ENCODE measurements at places on chromosomes 16 and 17. TPM values are rescaled to one million over a fixed set of nuclear protein-coding genes. Genes with fewer than 3 reads are reported as not detected.

DNA sequence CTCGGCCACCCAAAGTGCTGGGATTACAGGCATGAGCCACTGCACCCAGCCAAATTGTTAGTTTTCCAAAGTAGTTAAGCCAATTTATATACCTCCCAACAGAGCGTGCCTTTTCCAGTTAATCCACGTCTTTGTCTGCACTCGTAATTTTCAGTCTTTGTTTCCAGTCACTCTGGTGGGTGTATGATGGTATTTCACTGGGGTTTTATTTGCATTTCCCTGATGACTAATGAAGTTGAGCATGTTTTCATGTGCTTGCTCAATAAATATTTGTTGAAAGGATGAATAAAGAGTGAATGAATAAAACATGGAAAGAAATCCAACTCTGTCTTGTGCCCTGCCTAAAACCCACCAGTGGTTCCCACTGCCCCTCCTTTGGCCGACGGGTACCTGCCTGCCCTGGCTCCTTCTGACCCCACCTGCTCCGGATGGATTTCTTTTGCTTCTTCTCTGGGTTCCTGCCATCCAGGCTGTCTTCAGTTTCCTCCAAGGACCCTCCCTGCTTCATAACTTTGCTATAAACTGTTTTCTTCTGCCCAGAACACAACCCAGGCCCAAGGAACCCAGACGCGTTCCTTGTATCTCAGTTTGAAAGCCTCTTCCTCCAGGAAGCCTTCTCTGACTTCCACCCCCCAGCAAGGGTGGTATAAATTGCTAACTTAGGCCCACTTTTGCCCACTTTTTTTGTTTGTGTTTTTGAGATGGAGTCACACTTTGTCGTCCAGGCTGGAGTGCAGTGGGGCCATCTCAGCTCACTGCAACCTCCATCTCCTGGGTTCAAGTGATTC lies 3.0 kb upstream of the ABCC1 start:
- no peak for DNase-seq

DNA sequence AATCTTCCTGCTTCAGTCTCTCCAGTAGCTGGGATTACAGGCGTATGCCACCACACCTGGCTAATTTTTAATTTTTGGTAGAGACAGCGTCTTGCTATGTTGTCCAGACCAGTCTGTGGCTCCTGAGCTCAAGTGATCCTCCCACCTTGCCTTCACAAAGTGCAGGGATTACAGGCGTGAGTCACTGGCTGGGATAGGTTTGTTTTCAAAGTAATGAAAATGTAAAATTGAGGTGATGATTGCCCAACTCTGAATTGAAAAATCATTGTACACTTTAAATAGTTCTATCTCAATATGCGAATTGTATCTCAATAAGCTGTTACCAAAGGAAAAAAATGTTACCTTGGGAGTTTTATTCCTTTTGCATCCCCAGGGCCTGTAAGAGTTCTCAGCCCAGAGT lies 1.2 kb upstream of the AMFR start:
- no peak for DNase-seq

DNA sequence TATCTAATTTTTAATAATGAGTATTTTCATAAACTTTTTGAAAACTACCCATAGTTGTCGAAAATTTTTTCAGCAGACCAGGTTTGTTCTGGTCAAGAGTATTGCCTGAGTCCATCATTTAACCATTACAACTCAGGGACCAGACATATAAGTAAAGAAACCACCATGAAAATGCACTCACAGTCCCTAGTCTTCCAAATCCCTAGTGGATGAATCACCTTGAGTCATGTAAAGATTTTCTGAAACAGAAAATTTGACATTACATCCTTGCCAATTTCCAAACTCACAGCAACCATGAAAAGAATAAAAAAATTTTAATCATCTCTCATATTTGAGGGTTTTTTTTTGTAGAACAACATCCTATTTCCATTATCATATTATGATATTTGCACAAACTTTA lies 1337.5 kb upstream of the CDH8 start:
- no peak for DNase-seq

DNA sequence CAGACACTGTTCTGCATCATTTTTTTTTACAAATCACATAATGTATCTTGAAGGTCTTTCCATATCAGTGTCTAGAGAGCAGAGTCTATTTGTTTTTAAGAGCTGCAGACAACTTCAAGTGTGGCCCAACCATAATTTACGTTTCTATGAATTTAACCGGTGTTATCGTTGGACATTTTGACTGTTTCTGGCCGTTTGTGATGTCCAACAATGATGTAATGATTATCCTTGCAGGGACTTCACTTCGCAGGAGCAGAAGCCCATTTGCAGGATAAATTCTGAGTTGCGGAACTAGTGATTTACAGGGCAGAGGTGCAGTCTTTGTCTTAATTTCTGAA lies 26.9 kb upstream of the HLF start:
- DNase-seq: peak; percentile 17

DNA sequence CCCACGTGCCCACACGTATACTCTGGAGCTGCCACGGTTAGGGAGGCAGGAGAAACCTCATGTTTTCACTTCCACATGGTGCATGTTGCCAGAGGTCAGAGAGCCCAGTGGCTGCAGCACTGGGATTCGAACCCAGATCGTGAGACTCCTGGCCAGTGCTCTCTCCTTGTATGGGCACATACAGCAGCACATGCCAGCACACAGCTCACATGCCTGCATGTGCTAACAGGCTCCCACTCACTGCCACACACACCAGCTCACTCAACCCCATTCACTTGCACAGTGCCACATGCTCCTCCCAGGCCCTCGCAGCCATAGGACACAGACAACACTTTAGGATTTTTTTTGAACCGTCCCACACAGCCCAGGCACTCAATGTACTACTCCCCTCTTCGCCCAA lies 49.5 kb upstream of the MRPS23 start:
- DNase-seq: no peak

Gene HOXB1
- 0.91 TPM for polyA plus RNA-seq

GRCh38 chr16:75064403-75065148 lies 52.0 kb downstream of the LDHD start:
- DNase-seq: no peak

GRCh38 chr16:15705064-15705565 lies 55.1 kb downstream of the NDE1 start:
- DNase-seq: no peak

Gene RAB11FIP4
- polyA plus RNA-seq: 14.0 TPM

DNA sequence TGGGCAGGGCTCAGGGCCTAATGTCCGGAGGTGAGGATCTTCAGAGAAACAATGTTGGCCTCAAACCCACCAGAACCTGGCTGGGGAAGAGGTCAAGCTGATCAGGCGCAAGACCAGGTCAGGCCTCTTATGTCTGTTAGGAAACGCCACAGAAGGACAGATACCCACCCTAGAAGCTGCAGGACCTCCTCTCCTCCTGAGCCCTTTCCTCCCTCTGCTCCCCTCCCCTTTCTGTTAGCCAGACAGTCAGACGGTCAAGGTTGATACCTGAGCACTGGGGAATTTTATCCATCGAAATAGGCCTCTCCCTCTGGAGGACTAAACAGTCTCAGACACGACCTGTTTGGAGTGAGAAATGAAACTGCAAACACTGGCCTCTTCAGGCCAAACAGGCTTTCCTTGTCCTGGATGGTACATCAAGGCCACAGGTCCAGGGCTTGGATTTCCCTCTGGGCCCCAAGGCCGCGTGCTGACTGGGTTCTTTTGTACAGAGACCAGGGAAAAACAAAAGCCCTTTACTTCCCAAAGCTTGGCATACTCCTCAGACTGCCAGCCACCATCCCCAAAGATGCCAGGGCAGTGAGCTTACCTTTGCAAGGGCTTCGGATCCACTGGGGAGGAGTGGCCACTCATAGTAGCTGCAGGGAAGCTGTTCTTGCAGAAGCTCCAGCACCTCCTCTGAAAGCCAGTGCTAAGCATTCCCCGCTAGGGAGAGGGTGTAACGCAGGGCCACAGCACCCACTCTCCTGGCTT lies 135.8 kb downstream of the CCDC182 start:
- DNase-seq: no peak

Gene TRIM47
- 5.1 TPM for polyA plus RNA-seq

DNA sequence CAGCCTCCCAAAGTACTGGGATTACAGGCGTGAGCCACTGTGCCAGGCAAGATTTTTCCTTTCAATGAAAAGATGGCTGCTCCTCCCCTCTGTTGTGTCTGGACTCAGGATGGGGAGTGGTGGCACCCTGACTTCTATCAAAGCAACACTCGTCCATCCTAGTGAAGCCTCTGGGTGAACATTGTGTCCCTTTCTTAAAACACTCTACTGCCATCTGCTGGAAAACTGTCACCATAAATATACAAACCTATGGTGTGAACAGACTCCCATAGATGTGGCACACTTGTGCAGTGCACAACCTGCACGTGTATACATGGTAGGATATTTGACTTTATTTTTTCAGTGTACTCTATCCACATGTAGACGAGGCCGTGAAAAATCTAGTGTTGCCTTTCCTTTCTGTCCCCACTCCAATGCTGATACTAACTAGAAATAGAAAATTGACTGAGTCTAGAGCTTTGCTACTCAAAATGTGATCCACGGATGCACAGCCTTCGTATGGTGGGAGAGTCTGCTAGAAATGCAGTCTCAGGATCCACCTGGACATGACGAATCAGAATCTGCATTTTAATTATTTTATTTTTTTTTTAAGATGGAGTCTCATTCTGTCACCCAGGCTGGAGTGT lies 55.9 kb upstream of the PLCG2 start:
- peak; percentile 73 for DNase-seq

DNA sequence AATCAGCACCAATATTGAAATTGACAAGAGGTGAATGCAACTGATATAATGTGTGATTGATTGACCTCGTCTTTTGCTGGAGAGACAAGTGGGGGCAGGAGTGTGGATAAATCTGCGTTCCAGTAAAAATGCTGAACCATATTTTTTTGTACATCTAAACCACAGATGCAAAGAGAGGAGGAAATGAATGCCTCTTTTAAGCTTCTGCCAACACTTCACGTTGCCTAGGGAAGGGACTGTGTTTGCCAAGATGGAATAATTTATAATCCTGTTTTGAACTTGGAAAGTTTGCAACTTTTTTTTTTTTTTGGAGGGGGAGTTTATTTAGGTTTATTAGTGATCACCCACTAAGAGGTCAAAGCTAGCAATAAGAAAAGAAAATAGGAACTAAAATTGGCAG lies 288.2 kb upstream of the EEF2KMT start:
- DNase-seq: no peak

- DNase-seq: no peak
These were observed 2.9 kb upstream of the P2RX1 start for GRCh38 chr17:3919123-3919624.

Gene CSH2
- 0.19 TPM for polyA plus RNA-seq

DNA sequence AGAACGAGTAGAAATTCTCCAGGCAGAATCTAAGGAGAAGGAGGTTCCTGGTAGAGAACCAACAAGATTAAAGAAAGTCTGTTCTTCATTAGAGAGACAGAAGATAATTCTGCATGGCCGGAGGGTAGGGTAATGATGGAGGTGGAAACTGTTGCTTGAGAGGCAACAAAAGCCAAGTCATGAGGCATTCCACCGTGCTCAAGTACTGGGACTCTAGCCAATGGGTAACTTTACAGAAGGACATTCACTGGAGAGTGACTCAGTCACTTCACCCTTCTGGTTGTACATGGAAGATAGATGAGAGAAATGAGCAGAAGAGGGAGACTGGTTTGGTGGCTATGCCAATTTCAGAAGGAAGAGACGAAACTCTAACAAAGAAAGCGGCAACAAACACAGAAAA lies 53.6 kb upstream of the ANKFN1 start:
- DNase-seq: no peak

Gene TP53TG3
- not detected for polyA plus RNA-seq

Gene ABCC12
- polyA plus RNA-seq: 0.13 TPM

Gene PROCA1
- 6.6 TPM for polyA plus RNA-seq
